ENCODE measurements at places on chromosomes 7 and 10. TPM values are rescaled to one million over a fixed set of nuclear protein-coding genes. Genes with fewer than 3 reads are reported as not detected.

- no peak for DNase-seq
These were observed 160.9 kb downstream of the SDK1 start for GRCh38 chr7:3461923-3462322.

DNA sequence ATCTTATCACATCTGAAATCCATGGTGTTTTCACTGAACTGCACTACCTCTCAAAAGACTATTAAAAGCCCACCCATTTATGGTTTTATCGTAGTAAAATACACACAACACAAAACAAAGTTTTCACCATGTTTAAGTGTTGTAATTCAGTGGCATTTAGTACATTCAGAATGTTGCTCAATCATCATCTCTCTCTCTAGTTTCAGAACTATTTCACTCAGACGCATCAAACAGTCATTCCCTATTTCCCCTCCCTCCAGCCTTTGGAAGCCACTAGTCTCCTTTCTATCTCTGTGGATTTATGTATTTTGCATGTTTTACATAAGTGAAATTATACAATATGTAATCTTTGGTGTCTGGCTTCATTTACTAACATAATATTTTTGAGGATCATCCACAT lies 332.6 kb downstream of the TNS3 start:
- DNase-seq: no peak

- DNase-seq: no peak
These were observed 72.7 kb upstream of the NUPR2 start for GRCh38 chr7:56188823-56189346.

The PLAU gene
- 5.6 TPM for polyA plus RNA-seq

The RET gene
- polyA plus RNA-seq: 2.3 TPM
